ENCODE measurements at places on chromosomes 2 and 18.
A peak's percentile ranks its signal among the peaks of the same experiment; 100 is the strongest.

GRCh38 chr2:1971124-1971523 is 226.8 kb upstream of the PXDN start:
- no peak for DNase-seq

- DNase-seq: no peak
Measured at GRCh38 chr2:64876137-64876647, 113.0 kb upstream of the SLC1A4 start.

GRCh38 chr2:216956820-216957493 is 97.1 kb upstream of the TNP1 start:
- no peak for DNase-seq

- peak; percentile 31 for DNase-seq
Measured at GRCh38 chr2:42089340-42089925, 41.6 kb downstream of the PKDCC start.

GRCh38 chr18:40863801-40864200 is 1091.2 kb upstream of the PIK3C3 start:
- no peak for DNase-seq

GRCh38 chr2:55391615-55392242 is 27.9 kb downstream of the CCDC88A start:
- no peak for DNase-seq

GRCh38 chr2:12424219-12424618 is 292.5 kb upstream of the TRIB2 start:
- DNase-seq: no peak

Measured in GM06990 (cell line).